ENCODE measurements at places on chromosomes 1 and 21.

DNA sequence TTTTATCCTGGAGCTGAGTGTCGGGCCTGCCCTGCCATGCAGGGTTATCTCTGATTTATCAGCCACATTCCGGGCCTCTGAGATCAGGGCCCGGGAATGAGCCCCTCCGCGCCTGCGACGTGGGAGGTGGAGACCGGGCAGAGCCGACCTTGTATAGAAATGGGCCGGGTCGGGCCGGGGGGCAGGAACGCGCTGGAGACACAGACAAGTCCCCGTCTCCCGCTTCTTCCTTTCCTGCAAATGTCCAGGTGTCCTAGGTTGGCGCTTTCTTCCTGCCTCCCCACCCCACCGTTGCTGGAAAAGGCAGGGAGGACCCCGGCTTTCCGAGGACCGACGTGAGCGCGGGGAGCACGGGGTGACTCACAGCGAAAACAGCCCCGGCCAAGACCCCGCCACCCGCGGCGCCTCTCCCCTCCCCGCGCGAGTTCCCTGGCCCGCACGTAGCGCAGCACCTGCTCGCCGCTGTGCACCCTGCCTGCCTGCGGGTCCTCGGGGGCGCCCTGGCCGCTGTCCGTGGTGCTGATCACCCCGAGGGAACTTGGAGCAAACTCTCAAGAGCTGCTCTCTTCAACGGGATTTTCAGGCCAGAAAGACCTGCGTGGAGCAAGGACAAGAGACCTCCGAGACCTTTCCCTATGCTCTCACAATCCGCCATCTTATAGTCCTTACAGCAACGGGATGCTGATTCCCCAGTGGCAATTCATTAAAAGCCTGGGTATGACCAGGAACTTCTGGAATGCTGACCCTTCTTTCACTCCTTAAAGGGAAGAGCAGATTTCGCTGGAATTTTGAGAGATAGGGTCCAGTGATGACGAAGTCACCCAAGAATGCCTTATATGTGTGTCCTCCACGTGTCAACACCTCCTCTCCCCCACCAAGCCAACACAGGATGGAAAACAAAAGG, 475 bp upstream of the NPPB start:
- DNase-seq = peak; percentile 49

DNA sequence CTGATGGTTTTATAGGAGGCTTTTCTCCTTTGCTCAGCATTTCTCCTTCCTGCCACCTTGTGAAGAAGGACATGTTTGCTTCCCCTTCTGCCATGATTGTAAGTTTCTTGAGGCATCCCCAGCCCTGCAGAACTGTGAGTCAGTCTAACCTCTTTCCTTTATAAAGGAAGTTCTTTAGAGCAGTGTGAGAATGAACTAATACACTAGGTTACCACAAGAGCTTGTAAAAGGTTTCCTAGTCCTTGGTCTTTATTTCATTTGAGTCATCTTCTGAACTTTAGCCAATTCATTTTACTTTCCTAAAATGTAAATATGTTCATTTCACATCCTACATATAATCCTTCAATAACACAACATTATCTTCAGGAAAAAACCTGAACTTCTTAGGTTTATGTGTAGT, 365.3 kb downstream of the HHIPL2 start:
- no peak for DNase-seq

DNA sequence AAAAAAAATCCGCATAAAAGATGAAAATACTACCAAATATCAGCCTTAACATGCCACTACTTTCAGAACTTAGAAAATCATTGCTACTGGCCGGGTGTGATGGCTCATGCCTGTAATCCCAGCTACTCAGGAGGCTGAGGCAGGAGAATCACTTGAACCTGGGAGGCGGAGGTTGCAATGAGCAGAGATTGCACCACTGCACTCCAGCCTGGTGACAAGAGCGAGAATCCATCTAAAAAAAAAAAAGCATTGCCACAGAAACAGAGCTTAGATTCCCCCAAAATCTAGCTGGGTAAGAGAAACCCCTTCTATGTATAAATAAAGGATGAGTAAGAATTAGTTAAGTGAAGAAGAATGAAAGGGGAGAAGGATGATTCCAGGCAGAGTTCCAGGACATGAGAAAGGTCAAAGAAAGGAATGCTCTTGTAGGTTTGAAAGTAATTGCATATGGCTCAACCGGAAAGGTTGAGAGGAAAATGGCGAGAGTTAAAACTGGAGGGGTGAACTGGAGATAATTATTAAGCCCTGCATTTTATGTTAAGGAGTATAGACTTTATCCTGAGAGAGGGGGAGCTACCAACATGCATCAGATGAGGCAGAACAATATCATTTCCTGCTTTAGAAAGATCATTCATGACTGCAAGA, 19.7 kb upstream of the NRDC start:
- DNase-seq = no peak

GRCh38 chr1:87202451-87202850, 126.2 kb upstream of the LMO4 start:
- no peak for DNase-seq

GRCh38 chr21:29654203-29654602, 285.6 kb downstream of the GRIK1 start:
- DNase-seq = no peak

GRCh38 chr1:75126611-75127101, 7.5 kb upstream of the LHX8 start:
- DNase-seq = no peak

DNA sequence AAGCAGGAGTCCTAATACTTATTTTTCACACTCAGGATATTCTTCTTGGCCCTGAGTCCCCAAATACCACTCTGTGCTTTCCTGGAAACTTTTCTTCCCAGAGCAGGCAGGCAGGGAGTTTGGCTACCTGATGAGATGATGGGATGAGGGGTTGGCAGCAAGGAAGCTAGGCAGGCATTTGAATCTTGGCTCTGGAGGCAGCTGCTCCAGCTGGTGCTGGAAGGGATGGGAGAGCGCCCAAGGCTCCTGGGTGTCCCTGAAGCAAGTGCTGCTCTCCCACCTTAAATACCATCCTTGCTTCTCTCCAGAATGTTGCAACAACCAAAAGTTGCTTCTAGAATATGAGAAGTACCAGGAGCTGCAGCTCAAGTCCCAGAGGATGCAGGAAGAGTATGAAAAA, 48.0 kb upstream of the TMEM125 start:
- no peak for DNase-seq

DNA sequence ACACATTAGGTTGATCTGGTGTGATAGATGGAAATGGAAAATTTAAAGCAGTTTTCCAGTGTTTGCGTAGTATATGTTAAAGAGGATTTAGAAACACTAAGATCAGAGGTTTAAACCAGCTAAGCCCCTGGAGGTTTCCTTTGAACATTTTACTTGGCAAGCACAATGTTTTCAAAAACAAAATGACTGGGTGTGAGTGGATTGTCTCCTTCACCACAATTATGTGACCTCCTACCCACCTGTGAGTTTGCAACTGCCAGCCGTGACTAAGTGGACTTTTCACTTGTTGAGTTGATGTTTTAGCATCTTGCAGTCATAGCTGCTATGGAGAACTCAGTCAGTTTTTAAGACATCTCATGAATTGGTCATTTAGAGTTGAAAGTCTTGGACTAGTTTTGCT, 4.7 kb downstream of the CCDC190 start:
- no peak for DNase-seq

- no peak for DNase-seq
These were observed 1298.9 kb upstream of the ADGRL4 start for GRCh38 chr1:80305466-80305865.

GRCh38 chr1:78170859-78171258, 125.1 kb downstream of the GIPC2 start:
- no peak for DNase-seq

GRCh38 chr1:10639011-10639774, 157.3 kb downstream of the CASZ1 start:
- DNase-seq = no peak

DNA sequence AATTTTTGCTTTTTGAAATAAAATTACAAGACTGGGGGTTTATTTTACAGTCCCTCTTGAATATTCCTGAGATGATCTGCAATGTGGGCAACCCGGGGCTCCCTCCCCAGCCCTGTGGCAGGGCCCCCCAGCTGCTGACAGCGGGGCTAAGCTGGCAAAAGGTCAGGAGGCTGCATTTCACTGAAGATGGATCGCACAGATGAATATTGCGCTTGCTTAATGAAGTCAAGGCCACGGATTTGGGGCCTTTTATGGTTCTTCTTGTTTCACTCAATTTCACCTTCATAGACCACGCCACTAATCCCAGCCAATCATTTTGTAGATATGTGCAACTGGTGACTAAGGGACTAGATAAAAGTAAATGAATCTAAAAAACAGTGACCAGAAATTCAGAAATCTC, 50.8 kb upstream of the SLC22A15 start:
- DNase-seq = no peak

- no peak for DNase-seq
These were observed 54.7 kb upstream of the ZRANB2 start for GRCh38 chr1:71135571-71135970.

GRCh38 chr1:201473296-201473695, 4.3 kb upstream of the PHLDA3 start:
- DNase-seq = no peak

GRCh38 chr1:228401782-228402640, 4.6 kb downstream of the TRIM11 start:
- DNase-seq = no peak

DNA sequence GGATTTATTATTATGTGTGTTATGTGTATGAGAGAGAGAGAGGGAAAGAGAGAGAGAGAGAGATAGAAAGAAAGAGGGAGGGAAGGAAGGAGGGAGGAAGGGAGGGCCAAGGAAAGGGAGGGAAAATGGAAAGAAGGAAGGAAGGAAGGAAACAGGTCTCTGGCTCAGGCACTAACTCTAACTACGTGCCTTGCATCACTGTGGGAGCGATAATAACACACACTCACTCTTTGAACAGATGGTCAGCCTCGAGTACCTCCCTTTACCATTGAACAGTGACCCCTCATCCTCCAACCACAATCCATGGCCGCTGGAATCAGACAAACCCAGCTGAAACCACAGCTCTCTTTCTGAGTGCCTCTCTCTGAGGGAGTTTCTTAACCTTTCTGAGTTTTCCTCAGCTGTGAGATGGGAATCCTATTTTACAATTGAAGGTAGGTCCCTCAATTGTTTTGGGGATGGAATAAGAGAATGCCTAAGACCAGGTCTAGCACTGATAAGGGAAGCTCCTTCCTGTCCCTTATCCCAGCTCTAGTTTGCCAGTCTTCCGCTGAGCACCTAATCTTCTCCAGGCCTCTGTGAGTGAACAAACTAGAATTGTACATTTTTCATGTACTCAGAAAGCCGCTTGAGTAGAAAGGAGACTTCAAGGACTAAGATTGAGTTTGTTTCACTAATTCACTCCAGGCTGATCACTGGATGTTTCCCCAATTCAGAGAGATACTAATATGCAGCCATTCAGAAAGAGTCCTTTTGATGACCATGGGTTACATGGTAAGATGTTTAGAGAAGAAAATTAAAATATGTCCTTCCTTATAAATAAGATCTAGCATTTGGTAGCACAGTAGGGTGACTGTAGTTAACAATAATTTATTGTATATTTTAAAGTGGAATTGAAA, 62.8 kb downstream of the IRF2BP2 start:
- no peak for DNase-seq

- DNase-seq = no peak
These were observed 500.4 kb downstream of the PTPRU start for GRCh38 chr1:29736582-29737188.

GRCh38 chr1:11429226-11429625, 49.7 kb upstream of the DISP3 start:
- DNase-seq = no peak

GRCh38 chr1:230112131-230112701, 45.2 kb downstream of the GALNT2 start:
- DNase-seq = no peak

GRCh38 chr1:151108331-151108730, 37.8 kb downstream of the GABPB2 start:
- DNase-seq = no peak

- DNase-seq = no peak
These were observed 105.2 kb downstream of the EDEM3 start for GRCh38 chr1:184649451-184649888.

- no peak for DNase-seq
These were observed 30.2 kb downstream of the ZZZ3 start for GRCh38 chr1:77652268-77652667.

DNA sequence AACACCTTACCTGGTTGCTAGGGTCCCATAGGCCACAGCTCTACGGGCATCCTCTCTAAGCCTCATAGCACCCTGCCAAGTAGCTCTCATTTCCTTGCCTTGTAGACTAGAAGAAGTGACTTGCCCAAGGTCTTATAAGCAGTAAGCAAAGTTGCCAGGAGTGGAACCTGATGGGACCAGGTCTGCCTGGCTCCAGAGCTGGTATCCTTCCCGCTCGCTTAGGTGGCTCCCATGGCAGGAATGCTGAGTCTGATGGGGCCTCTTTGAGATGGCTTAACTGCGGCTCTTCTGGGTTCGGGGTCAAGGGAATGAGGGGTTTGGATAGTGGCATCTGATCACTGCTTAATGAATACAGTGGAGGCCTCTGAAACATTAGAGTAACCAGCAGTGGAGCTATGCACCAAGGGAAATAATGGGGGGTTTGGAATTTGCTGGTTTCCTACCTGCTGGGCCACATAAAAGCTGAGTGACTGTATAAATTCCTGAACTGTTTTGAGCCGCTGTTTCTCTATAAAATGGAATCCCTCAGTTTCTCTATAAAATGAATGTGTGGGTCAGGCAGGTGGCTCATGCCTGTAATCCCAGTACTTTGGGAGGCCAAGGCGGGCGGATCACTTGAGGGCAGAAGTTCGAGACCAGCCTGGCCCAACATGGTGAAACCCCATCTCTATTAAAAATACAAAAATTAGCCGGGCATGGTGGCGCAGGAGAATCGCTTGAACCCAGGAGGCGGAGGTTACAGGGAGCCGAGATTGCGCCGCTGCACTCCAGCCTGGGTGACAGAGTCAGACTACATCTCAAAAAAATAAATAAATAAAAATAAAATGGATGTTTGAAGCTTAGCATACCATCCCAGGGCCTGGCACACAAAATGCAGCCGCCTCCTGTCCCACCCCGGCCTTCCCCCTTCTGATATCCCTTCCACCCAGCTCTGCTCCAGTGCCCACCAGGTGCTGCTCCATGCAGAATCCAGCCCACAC, 12.4 kb downstream of the FAM151A start:
- DNase-seq = no peak

DNA sequence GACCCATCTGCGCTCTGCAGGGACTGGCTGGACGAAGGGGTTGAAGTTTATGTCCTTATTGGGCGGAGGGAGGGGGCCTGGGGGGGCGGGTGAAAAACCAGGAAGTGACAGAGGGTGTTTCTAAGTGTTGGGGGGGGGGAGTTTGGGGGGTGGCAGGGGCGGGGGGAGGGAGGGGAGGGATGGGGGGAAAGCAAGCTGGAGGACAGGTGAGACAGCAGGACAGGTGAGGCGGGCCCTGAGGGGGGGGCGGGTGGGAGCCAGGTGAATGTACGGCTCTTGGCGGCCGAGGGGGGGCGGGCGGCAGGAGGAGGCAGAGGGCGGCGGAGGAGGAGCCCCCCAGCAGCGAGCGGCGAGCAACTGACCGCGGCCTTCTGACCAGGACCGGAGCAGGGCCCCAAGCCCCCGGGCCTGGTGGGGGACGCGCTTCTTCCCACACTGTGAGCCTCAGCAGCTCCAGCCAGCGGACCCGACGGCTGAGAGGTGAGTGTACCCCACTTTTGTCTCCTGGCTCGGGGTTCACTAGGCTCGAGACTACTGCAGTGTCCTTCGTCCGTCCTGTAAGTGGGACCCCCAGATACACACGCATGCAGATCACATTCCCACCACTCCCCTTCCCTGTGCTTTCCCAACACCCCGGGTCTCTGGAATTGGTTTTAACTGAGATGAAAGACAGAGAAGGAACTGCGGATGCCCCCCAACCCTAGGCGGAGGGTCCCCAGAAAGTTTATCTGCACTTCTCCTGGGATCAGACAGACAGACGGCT, at the start of gene ZBTB7B:
TSS of gene ZBTB7B (plus strand) at position 339 of the 763 bp plus-strand sequence. CDS start 11,859 bp downstream, outside the sequence.
- no peak for DNase-seq

Data from T-helper 17 cell (primary cell).